SK-N-MC (cell line): ENCODE measurements at places on chromosomes 2 and 18.

DNA sequence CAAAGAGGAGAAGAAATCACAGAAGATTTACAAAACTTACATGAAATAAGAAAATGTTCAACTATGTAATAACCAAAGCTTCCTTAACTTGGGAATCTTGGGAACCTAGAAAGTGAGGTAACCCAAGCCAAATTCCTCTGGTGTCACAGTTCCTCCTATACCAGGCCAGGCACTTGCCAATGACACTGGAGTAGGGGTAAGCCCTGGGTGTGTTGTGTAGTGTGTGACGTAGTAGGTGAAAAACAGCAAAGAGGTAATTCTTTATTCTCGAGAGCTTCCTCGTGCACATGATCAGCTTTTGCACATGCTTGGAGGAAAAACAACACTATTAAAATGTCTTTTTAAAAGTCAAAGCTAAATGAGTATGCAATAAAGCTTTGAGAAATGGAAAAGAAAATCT, 118.0 kb downstream of the METTL8 start:
- no peak for DNase-seq

DNA sequence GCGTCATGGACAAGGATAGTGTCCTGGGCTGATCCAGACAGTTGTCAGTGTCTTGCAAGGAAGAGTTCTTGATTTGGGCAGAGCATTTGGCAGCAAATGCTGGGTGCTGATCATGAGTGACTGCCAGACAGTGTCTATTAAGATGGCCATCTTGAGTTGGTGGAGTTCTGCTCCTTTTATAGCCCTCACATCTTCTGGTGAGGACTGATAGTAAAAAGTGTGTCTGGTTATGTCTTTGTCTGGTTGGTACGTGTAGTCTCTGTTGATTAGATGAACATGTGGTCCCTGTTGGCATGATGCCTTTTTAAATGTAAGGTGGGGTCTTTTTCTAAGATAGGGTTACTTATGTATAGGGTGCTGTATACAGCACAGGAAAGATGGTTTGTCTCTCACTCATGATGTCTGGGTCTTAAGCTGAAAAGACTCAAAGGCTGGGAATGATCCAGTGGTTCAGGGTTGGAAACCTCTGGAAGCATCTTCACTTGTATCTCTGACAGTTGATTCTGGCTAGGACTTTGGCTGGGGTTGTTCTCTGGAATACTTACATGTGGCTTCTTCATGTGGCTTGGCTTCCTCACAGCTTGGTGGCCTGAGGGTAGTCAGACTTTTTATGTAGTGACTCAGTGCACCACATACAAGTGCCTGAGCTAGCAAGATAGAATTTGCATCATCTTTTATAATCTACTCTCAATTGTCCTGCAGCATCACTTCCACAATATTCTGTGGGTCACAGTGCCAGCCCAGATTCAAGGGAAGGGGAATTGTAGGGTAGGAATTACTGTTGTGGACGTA, 11.8 kb downstream of the MTX2 start:
- no peak for DNase-seq

GRCh38 chr18:22214731-22215528, 45.5 kb downstream of the GATA6 start:
- DNase-seq: no peak

DNA sequence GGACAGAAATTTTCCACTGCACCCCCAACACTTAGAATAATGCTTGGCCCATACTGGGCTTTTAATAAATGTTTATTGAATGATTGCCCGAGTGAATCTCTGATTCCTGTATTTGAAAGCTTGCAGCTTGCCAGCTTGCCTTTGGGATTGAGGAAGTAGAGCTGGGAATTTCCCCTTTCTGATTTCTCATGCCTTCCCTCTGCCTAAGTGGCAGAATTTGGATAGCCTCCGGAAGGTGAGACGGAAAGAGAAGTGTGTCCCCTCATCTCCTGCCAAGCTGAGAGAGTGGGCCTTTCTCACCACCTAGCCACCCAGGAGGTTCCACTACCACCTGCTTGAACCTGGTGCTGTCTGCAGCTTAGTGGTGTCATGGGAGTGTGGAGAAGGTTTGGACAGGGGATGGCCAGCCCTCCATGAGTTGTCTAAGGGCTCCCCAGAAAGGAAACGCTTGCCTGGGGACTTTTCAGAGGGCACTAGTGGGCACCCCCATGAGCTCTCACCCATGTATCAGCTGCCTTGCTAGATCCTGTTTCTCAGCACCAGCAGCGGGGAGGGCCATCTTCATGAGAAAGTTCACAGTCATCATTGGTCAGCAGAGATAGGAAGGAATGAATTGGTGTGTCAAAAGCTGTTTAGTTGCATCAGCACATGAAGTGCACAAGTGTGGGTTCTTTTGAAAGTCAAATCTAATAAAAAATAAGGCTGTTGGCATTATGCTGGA, 8.6 kb upstream of the NCOA1 start:
- DNase-seq: no peak

GRCh38 chr2:110095994-110096633, 19.5 kb downstream of the MALL start:
- DNase-seq: no peak

DNA sequence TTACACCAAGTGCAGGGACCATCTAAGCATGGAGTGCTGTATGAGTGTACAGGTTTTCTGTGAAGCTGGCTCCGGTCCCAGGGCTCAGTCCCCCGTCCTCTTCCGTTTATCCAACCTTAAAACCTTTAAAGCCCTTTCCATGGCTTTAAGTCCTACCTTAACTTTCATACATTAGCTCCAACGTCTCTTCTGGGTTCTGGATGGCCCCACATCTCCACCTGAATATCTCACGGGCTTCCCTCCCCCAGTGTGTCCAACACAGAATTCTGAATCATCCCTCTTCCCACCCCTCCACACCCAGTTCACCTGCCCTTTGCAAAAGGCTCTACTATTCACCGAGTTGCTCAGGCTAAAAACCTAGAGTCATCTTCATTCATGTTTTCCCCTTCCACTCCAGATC, 12.8 kb downstream of the ARHGAP25 start:
- DNase-seq: no peak

DNA sequence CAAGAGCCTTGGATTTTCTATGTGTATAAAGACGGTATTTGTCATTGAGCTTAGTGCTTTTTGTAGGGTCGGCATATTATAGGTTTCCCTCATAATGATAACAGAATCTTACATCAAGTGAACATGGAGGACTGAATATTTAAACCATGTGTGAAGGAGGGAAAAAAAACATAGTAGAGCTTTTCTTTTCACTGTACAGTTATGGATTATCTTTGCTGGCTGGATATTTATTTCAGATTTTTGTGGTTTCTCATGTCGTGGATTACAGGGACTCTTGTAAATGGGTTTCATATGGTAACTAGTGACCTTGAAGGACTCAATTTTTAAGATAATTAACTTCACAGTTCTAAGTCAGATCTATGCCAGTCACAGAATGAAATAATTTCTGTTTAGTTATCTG, 330.2 kb upstream of the NRP2 start:
- no peak for DNase-seq

DNA sequence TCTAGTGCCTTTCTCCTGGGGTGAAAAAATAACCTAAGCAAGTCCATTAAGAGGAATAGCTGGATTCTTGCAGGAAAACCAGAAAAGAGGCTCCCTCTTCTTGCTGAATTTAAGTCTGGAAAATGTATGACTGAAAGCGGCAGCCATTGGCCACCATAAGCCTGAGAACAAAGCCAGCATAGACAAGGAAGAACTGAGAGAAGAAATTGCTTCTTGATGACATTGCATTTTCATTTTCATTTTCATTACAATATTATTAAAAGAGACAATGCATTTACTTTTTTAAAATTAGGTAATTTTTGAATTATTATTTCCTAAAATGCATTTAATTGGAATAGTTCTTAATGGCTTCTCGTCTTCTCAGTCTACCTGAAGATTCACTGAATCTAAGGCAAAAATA, 1157.5 kb upstream of the ZEB2 start:
- DNase-seq: no peak

DNA sequence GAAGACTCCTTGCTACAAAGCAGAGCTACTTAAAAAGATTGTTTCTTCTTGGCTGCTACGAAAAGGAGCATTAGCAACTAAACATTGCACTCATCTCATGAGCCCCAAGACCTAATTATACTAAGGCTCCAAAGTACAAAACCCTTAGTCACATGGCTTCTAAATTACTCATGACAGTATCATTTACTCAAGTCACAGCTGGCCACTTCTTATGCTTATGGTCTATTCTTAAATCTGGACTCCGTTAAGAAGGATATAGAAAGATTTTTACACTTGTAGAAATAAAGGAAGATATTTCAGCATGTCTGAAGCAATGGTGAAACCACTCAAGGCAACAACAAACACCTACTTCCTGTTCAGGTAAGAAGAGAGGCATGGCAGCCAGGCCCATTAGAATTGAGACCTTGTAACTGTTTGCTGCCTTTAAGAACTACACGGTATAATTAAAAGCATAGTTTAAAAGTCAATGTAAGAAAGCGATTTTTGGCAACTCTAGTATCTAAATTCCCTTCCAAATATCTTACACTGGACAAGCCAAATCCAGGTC, 12.7 kb downstream of the ANKRD44 start:
- no peak for DNase-seq

- no peak for DNase-seq
Observed at GRCh38 chr18:55031164-55031563, 71.9 kb upstream of the CCDC68 start.

GRCh38 chr2:73593680-73594079, 48.5 kb downstream of the NAT8 start:
- no peak for DNase-seq

GRCh38 chr2:38922389-38922788, 32.7 kb downstream of the ARHGEF33 start:
- DNase-seq: no peak
